Type B pancreatic cell (in vitro differentiated cells): ENCODE measurements at places on chromosomes 5 and 9.
A peak's percentile ranks its signal among the peaks of the same experiment; 100 is the strongest.

- no peaks in the 10 kb centered on the region for H3K36me3 ChIP-seq
- peaks cover 17% of the 10 kb centered on the region for H3K27me3 ChIP-seq
- H3K4me3 ChIP-seq: no peak overlapping the region
- no peak for DNase-seq
- H3K27ac ChIP-seq: no peak overlapping the region
Observed at GRCh38 chr5:76041863-76042262, 41.3 kb upstream of the SV2C start.

- DNase-seq: no peak
- no peak overlapping the region for H3K4me3 ChIP-seq
- H3K36me3 ChIP-seq: no peaks in the 10 kb centered on the region
- peaks cover 6% of the 10 kb centered on the region for H3K4me1 ChIP-seq
Observed at GRCh38 chr9:116543731-116544400, 143.2 kb upstream of the TRIM32 start.

DNA sequence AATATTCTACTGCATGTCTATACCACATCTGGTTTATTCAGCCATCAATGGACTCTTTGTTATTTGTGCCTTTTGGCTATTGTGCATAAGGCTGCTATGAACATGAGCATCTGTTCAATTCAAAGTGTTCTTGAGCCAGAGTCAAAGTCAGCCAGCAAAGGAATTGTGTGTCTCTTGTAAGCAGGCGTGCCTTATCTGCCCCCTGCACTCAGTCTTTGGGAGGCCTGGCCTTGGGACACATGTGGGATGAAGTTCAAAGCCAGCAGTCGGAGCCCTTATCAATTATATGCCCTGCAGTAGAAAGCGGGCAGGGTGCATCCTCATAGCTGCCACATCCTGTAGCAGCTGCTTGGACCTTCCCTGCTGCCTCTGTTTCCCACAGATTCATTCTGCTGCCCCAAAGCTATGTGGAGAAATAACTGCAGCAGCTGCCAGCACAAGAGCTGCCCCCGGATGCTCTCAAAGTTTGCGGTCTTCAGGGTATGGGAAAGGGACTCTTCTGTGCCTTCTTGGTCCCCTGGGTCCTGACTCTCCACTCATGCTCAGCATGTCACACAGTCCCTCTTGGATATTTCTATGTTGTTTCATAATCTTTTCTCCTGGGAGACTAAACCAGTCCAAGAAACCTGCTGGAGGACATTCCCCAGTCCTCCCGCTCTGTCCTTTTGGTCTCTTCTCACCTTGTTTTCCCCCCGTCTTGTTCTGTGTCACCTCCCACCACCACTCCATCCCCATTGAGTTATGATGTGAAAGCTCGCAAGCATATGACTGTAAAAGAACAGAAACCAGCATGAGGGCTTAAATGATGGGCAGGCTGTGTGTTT is 35.9 kb downstream of the STOM start:
- H3K27ac ChIP-seq: peak overlapping the region; percentile 80
- H3K27me3 ChIP-seq: no peaks in the 10 kb centered on the region
- peaks cover 7% of the 10 kb centered on the region for H3K4me1 ChIP-seq

- H3K36me3 ChIP-seq: peaks cover 28% of the 10 kb centered on the region
- H3K4me3 ChIP-seq: no peak overlapping the region
- H3K4me1 ChIP-seq: peaks cover 28% of the 10 kb centered on the region
- no peak for DNase-seq
Observed at GRCh38 chr9:112571624-112572355, 85.2 kb downstream of the KIAA1958 start.

- H3K36me3 ChIP-seq: no peaks in the 10 kb centered on the region
- H3K4me1 ChIP-seq: no peaks in the 10 kb centered on the region
- H3K27me3 ChIP-seq: peaks cover 47% of the 10 kb centered on the region
- H3K4me3 ChIP-seq: no peak overlapping the region
- no peak for DNase-seq
Observed at GRCh38 chr5:55187370-55187769, 14.4 kb upstream of the CDC20B start.

- H3K4me1 ChIP-seq: peaks cover 48% of the 10 kb centered on the region
- H3K27me3 ChIP-seq: peaks cover 31% of the 10 kb centered on the region
- H3K36me3 ChIP-seq: no peaks in the 10 kb centered on the region
- peak overlapping the region; percentile 61 for H3K4me3 ChIP-seq
- no peak overlapping the region for H3K27ac ChIP-seq
Observed at GRCh38 chr5:159061834-159062474, 37.8 kb downstream of the EBF1 start.

GRCh38 chr9:133855371-133855770 is 117.2 kb upstream of the SARDH start:
- H3K4me1 ChIP-seq: peaks cover 30% of the 10 kb centered on the region
- H3K27me3 ChIP-seq: no peaks in the 10 kb centered on the region
- DNase-seq: no peak
- H3K4me3 ChIP-seq: no peak overlapping the region
- peaks cover 20% of the 10 kb centered on the region for H3K36me3 ChIP-seq

- H3K4me3 ChIP-seq: no peak overlapping the region
- H3K27ac ChIP-seq: no peak overlapping the region
- no peak for DNase-seq
- no peaks in the 10 kb centered on the region for H3K36me3 ChIP-seq
- H3K4me1 ChIP-seq: peaks cover 33% of the 10 kb centered on the region
Observed at GRCh38 chr5:168892618-168893186, 313.5 kb upstream of the PANK3 start.

GRCh38 chr9:136160381-136160841 is 41.7 kb upstream of the TMEM250 start:
- H3K27me3 ChIP-seq: peaks cover 17% of the 10 kb centered on the region
- H3K36me3 ChIP-seq: no peaks in the 10 kb centered on the region
- peaks cover 17% of the 10 kb centered on the region for H3K4me1 ChIP-seq
- DNase-seq: no peak
- no peak overlapping the region for H3K4me3 ChIP-seq

- H3K27ac ChIP-seq: no peak overlapping the region
- no peaks in the 10 kb centered on the region for H3K36me3 ChIP-seq
- H3K4me3 ChIP-seq: no peak overlapping the region
- DNase-seq: peak; percentile 62
- H3K27me3 ChIP-seq: peaks cover 74% of the 10 kb centered on the region
Observed at GRCh38 chr5:1439388-1440097, 5.7 kb downstream of the SLC6A3 start.

GRCh38 chr9:89442981-89443814 is 54.7 kb downstream of the SEMA4D start:
- DNase-seq: no peak
- H3K27me3 ChIP-seq: no peaks in the 10 kb centered on the region
- H3K36me3 ChIP-seq: no peaks in the 10 kb centered on the region
- peaks cover 35% of the 10 kb centered on the region for H3K4me1 ChIP-seq
- H3K4me3 ChIP-seq: no peak overlapping the region

GRCh38 chr5:42718591-42718990 is 38.0 kb upstream of the CCDC152 start:
- H3K27ac ChIP-seq: no peak overlapping the region
- no peak overlapping the region for H3K4me3 ChIP-seq
- peaks cover 3% of the 10 kb centered on the region for H3K27me3 ChIP-seq
- no peak for DNase-seq
- no peaks in the 10 kb centered on the region for H3K36me3 ChIP-seq

DNA sequence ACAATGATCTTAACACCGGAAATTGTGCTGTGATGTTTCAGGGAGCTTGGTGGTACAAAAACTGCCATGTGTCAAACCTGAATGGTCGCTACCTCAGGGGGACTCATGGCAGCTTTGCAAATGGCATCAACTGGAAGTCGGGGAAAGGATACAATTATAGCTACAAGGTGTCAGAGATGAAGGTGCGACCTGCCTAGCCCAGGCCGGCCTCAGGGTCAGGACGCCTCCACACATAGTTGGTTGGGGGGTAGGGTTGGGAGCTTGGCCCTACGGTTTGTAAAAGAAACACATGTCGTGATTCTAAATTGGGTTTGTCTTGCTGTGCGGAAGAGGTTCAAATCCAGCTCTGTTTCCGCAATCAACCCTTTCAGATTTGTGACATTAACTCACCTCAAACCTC is 6.6 kb downstream of the FCN2 start:
- DNase-seq: no peak
- H3K4me3 ChIP-seq: no peak overlapping the region
- no peaks in the 10 kb centered on the region for H3K36me3 ChIP-seq

- no peak overlapping the region for H3K4me3 ChIP-seq
- no peak for DNase-seq
- no peak overlapping the region for H3K27ac ChIP-seq
- H3K36me3 ChIP-seq: peaks cover 9% of the 10 kb centered on the region
- peaks cover 5% of the 10 kb centered on the region for H3K4me1 ChIP-seq
- no peaks in the 10 kb centered on the region for H3K27me3 ChIP-seq
Observed at GRCh38 chr5:179797741-179798140, 4.0 kb downstream of the LTC4S start.

DNA sequence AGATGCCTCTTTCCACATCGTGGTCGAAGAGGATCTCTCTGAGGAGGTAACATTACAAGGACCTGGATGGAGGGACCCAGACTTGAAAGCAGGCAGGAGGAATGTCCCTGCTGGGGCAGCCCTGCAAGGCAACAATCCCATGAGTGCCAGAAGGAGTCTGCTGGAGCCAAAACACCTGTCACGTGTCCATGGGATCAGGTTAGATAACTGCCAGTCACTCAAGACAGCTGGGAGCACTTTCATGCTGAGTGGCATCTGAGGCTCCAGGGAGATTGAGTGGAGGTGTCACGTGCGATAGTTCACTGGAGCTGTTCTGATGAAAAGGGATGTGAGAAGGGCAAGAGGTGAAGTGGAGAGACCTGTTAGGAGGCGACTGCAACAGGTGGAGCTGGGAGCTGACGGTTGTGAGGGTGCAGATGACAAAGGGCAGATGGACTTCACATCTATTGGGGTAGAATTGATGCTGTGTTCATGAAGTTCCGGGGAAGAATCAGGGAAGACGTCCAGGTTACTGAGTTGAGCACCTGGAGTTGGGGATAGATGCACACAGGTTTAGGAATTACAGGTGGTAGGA is 68.4 kb downstream of the ICE1 start:
- H3K36me3 ChIP-seq: no peaks in the 10 kb centered on the region
- H3K27ac ChIP-seq: no peak overlapping the region
- peaks cover 5% of the 10 kb centered on the region for H3K27me3 ChIP-seq
- no peak for DNase-seq

DNA sequence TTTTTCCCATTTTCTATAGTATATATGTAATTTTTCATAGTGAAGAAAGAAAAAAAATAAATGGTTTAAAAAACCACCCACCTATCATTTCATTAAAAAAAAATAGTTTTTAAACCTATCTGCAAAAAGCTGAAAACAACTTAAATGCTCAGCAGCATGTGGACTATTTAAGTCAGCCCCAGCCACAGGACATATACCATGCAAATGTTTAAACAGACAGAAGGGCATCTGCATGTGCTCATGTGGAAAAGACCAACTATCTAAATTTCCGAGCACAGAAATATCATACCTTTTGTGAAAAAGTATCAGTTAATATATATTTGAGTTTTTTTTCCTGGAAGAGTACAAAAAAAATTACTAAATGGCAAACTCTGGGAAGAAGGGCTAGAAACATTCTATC is 143.4 kb downstream of the EPB41L4A start:
- H3K27ac ChIP-seq: no peak overlapping the region
- H3K4me1 ChIP-seq: peaks cover 14% of the 10 kb centered on the region
- DNase-seq: no peak

GRCh38 chr9:38523121-38523520 is 97.3 kb downstream of the ANKRD18A start:
- peaks cover 9% of the 10 kb centered on the region for H3K4me1 ChIP-seq
- H3K4me3 ChIP-seq: no peak overlapping the region
- no peak for DNase-seq
- H3K36me3 ChIP-seq: no peaks in the 10 kb centered on the region

DNA sequence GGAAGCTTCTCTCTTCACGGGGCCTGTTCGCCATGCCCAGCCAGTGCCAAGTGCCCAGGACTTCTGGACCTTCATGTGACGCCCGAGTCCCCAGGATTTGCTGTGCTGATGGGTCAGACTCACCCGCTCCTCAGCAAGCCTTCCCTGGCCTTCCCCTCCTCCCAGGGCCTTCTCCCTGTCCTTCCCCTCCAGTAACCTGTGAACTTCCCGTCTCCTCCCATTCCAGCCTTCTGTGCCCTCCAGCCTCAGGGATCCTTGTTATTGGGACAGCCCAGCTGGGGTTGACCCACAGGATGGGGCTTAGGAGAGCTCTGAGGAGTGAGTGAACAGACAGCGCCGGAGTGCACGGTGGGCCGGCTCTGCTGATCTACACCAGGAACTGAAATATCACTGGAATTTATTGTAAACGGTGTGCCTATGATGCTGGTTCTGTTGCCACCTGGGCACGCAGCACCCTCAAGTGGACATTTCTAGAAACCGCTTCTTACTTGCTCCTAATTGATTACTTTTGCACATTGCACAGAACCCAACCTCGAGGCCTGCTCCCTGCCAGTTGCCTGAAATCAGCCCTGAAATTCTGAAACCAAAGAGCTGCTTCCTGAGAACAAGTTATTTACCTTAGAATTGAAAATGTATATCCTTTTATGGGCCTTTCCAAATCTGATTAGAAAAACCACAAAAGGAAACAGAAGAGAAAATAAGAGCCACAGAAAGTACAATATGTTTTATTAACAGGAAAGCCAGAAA is 1.5 kb downstream of the SPAAR start:
- H3K27me3 ChIP-seq: no peaks in the 10 kb centered on the region
- H3K36me3 ChIP-seq: no peaks in the 10 kb centered on the region
- peak overlapping the region; percentile 50 for H3K27ac ChIP-seq
- peaks cover 32% of the 10 kb centered on the region for H3K4me1 ChIP-seq
- no peak for DNase-seq
- no peak overlapping the region for H3K4me3 ChIP-seq

DNA sequence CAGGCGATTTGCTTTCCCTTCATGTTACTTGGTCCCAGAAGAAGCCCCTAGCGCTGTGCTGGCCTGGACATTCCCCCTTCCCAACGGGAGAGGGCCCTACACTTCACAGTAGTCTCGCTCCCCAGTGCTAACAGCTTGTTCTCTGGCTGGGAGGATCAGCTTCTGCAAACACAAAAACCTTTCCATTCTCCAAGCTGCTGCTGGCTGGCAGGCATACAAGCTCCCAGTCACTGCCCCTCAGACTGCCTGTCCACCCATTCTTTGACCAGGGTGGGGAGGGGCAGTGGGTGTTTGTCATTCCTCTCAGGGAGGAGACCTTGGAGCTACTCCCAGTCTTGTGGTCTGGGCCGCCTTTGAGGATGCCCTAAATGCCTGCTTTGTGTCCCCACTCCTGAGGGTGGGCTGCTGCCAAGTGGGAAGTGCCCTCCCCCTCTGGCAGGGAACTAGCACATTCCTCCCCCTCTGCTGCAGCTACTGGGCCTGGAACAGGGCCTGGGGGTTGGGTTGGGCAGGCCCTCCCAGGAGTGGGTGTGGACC is 20.8 kb downstream of the ENHO start:
- no peaks in the 10 kb centered on the region for H3K36me3 ChIP-seq
- no peak for DNase-seq
- peaks cover 56% of the 10 kb centered on the region for H3K27me3 ChIP-seq
- H3K27ac ChIP-seq: no peak overlapping the region

- H3K36me3 ChIP-seq: peaks cover 40% of the 10 kb centered on the region
- H3K27ac ChIP-seq: no peak overlapping the region
- H3K4me1 ChIP-seq: peaks cover 8% of the 10 kb centered on the region
- no peak overlapping the region for H3K4me3 ChIP-seq
- H3K27me3 ChIP-seq: no peaks in the 10 kb centered on the region
- no peak for DNase-seq
Observed at GRCh38 chr9:69743930-69744329, 15.9 kb downstream of the PTAR1 start.

- H3K27ac ChIP-seq: no peak overlapping the region
- H3K4me1 ChIP-seq: no peaks in the 10 kb centered on the region
- no peaks in the 10 kb centered on the region for H3K36me3 ChIP-seq
- no peak for DNase-seq
- no peak overlapping the region for H3K4me3 ChIP-seq
- H3K27me3 ChIP-seq: no peaks in the 10 kb centered on the region
Observed at GRCh38 chr5:1235379-1235778, 10.2 kb downstream of the SLC6A18 start.
